ENCODE measurements at places on chromosomes 2 and 18.

- no peak for DNase-seq
These were observed 55.8 kb downstream of the TTC27 start for GRCh38 chr2:32683520-32684086.

DNA sequence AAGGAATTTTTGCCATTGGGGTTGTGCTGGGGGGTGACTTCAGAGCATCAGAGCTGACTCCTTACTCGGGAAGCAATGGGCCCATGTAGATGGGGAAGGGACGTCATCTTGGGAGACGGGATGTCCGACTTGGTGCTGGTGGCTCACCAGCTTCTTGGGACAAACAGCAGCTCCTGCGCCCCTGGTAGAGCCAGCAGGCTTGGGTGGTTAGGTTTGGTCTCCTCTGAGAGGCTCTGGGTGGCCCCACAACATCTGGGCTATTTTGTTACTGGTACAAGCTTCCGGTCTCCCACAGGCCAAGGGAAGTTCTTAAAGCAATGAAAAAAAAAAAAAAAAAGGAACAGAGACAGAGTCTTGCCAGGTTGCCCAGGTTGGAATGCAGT lies 1.8 kb downstream of the NGEF start:
- DNase-seq: no peak

DNA sequence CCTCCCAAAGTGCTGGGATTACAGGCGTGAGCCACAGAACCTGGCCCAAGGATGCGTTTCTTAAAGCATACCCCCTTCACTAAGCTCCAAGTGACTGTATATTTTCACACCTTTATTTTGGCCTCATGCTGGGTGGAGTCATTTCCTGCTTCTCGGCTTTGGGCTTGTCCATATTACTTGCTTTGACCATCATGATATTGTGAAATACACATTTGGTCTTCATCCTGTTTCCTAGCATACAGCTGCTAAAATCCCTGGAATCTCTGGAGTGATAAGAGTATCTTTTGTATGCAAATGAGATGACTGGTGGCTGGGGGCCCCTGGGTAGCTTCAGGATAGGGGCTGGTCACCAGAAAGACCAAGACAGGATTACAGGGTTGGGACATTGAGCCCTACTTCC lies 17.6 kb upstream of the COLEC12 start:
- DNase-seq: no peak

DNA sequence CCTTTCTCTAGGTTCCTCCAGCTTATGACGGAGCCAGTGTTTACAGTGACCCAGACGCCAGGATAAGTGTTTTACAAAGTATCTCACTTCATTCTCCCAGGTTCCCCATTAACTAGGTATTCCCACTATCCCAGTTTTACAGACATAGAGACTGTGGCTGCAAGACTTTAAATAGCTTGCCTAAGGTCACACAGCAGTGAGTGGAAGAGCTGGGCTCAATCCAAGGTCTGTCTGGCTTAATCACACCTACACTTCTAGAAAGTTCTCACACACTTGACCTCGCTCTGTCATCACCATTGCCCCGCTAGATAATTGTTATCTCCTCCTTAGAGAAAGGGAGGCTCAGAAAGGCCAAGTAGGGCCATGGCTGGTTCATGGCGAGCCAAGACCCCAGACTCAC lies 110.2 kb downstream of the ANTXR1 start:
- DNase-seq: no peak

- DNase-seq: no peak
These were observed 20.8 kb upstream of the SP5 start for GRCh38 chr2:170694316-170694715.

GRCh38 chr2:45278365-45279078 lies 269.3 kb upstream of the SIX2 start:
- DNase-seq: no peak

- no peak for DNase-seq
These were observed 271.2 kb upstream of the SETBP1 start for GRCh38 chr18:44409515-44409914.

DNA sequence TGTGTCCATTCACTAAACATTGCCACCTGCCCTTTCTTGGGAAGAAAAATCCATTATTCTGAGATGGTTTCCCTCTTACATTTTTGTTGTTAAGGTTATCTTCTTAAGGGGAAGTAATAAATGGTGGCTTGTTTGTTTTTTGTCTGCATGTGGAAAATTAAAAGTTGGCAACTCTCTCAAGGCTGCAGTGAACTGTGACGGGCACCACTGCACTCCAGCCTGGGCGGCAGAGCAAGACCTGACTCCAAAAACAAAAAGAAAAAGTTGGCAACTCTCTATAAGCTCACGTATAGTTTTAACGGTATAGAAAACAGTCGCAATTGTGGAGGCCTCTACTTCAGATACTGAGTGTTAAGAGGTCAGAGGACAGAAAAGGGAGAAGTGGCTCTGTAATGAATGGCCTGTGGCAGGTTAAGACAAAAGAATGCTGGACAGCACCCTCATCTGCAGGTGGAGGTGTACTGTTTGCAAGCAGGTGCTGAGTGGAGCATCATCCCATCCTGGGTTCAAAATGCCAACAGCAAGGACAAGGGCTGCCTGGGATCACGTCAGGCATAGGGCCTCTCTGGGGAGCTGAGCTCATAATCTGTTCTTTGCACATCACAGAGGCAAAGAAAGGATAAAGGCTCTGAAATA lies 16.7 kb downstream of the L3MBTL4 start:
- DNase-seq: no peak

GRCh38 chr18:76102156-76102555 lies 392.9 kb downstream of the ZNF516 start:
- no peak for DNase-seq

DNA sequence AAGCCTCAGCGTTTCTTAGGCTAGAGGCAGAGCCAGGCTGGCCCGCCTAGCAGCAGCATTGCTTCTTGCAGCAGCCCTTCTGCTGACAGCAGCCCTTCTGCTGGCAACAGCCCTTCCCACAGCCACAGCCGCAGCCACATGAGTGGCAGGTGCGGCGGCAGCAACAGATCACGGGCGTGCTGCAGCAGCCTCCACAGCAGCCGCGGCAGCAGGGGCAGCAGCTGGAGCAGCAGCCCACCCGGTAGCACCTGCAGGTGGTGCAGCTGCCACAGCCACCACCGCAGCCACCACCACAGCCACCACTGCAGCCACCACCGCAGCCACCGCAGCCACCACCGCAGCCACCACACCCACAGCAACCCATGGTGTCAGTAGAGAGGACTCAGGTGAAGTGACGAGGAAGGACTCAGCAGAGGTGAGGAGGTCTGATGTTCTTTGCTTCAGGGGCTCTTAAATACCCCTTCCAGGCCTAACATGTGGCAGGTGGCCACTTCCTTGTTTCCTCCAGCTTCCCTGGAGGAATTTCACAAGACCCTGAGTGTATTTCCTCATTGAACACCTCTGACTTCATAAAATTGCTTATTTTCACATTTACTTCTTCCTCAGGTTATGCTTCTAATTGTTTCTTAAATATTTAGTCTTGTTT lies at the start of gene SCYGR6:
Gene SCYGR6 (minus strand): TSS at position 364 of the 646 bp plus-strand sequence. CDS start 0 bp downstream, at position 364.
- DNase-seq: no peak

GRCh38 chr2:45680351-45680967 lies 29.0 kb downstream of the PRKCE start:
- no peak for DNase-seq

DNA sequence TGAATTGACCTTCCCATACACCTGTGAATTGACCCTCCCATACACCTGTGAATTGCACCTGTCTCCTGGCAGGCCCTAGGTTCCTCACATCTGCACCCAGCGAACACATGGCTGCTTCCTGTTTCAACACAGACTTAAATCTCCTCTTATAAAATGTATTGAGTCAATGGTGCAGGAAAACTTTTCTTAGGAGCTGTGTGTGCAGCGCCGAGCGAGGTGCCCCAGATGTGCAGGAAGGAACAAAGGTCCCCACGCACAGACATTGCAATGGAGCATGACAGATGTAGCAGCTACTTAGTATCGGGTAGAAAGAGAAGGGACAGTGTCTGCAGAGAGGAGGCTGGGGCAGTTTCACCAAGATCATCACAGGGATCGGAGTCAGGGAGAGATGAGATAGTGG lies 85.5 kb upstream of the PXDN start:
- DNase-seq: no peak

DNA sequence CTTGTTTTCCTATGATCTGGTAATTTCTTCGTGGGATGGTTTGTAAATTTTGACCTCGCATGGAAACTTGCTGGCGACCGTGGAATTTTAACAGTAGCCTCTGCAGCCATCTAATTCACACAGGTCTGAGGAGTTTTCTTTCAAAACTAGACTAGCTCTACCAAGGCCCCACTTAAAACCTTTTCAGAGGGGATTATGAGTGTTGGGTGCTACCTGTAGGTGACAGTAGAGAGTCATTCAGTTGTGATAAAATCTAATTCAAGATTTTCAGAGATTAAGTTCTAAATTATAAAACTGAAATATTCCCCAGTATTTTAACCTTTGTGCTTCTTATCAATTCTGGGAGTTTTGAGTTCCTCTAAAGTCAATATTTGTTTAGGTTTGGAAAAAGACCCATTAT lies 31.0 kb downstream of the THSD7B start:
- DNase-seq: no peak

DNA sequence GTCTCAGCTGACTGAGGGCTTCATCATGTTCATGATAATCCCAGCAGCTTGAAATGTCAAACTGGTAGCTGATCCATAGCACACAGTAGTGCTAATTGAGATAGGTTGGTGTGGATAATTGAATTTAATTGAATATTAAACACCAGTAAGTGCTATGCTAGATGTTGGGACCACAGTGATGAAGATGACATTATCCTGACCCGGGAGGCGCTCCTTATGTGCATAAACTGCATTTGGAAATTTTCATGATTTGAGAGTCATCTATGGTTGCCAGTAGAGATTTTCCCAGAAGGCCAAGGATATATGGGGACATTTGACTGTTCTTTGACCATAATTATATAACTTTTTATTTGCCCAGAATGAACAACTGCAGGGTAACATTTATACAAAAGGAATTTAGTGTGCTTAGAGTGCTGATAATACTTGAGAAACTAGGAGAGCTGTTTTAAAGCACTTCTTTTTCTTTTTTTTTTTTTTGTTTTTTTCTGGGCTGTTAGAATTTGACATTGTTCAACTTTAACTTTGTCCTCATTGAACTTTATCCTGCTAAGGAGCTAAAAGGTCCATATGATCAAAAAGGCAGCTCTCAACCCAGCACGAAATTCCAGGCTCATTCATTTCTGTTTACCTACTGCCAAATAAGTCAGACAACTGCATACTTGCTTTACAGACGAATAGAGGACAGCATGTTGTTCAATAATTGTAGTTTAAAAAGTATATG lies 242.8 kb downstream of the NEDD4L start:
- no peak for DNase-seq

GRCh38 chr2:160005476-160005875 lies 56.9 kb downstream of the PLA2R1 start:
- DNase-seq: no peak

DNA sequence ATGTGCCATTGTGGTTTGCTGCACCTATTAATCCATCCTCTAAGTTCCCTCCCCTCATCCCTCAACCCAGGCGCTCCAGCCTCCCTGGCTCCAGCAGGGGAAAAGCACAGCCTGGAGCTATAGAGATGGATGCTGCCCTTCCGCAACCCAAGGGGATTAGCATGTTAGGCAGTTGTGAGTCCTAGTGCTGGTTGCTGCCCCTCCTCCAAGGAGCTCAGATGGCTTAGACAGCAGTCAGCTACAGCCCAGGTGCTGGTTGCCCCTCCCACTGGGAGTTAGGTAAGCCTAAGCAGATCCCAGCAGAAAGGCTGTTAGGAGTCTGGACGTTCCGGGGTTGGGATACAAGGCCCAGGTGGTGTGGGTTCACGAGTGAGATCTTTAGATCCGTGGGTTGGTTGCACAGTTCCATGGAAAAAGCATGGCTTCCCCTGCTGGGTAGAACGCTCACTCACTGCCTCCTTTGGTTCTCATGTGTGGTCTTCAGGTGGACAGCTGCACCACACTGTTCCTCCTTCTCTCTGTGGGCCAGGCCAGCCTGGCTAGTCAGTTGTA lies 446.1 kb downstream of the ZNF804A start:
- no peak for DNase-seq

- DNase-seq: no peak
These were observed 373.0 kb downstream of the RIT2 start for GRCh38 chr18:42742474-42742873.

GRCh38 chr2:74406035-74406434 lies 15.4 kb downstream of the C2orf81 start:
- DNase-seq: no peak

DNA sequence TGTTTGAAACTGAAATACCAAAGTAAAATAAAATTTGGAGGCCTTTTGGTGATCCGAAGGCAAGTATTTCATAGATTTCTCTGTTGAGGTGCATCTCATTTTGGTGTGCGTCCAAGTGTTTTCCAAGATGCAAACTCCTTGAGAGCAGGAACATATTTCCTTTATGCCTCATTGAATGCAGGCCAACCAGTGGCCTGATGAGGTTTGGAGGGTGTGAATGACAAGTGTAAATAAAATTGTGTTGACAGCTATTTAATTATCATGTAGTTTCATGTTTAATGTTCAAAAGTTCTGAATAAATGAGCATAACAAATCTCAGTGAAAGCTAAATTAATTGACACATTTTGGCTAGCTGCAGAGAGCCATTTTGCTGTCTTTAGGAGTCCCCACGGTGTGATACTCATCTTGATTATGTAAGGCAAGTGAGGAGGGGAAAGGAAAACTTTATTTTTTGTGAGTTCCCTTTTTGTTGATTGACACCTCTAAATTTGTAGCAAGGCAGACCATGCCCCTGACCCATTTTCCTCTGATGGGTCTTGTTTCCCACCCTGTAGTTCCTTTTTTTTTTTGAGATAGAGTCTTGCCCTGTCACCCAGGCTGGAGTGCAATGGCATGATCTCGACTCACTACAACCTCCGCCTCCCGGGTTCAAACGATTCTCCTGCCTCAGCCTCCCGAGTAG lies 6.3 kb upstream of the LTBP1 start:
- no peak for DNase-seq

DNA sequence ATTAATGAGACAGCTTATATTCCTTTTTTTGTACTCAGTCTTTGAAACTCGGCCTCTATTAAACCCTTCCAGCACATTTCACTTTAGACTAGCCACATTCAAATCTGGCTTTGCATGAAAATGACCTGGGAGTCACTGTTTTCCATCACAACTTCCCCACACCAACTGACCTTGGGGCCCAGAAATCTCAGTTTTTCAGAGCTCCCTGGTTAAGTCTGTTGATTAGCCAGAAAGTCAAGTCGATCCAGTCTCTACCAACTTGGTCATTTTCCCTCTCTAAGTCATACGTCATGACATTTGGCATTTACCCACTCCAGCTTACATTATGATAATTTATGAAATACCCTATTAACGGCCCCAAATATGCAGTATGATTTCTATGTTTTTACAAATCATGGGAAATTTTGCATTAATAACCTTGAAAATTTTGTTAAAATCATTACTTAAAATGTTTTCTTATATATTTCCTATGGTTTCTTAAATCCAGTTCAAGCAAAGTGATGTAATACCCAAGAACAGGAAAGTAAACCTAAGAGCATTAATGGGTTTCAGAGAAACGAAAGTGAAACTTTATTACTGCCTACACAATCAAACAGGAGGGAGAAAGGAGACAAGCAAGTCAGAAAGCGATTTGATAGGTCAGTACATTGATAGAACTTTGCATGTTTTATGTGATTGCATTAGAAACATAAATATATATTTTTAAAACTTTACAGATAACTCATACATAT lies 77.1 kb downstream of the SPATS2L start:
- no peak for DNase-seq

GRCh38 chr18:61949946-61950345 lies 57.1 kb upstream of the RNF152 start:
- no peak for DNase-seq

- no peak for DNase-seq
These were observed 27.2 kb upstream of the CYTIP start for GRCh38 chr2:157471078-157471477.

GRCh38 chr2:230665263-230665691 lies 47.4 kb upstream of the CAB39 start:
- DNase-seq: no peak

GRCh38 chr18:10164271-10165071 lies 250.7 kb downstream of the VAPA start:
- no peak for DNase-seq
